ENCODE measurements at places on chromosomes 16 and 17. TPM values are rescaled to one million over a fixed set of nuclear protein-coding genes. Genes with fewer than 3 reads are reported as not detected.
A peak's percentile ranks its signal among the peaks of the same experiment; 100 is the strongest.

ASPHD1 gene
- total RNA-seq: not detected

CRK gene
- 83.4 TPM for total RNA-seq

GRCh38 chr16:10385725-10386516, at the start of gene ATF7IP2:
ATF7IP2 (plus strand) TSS chr16:10386061; CDS start chr16:10430621, 44,560 bp downstream.
- DNase-seq: peak; percentile 57
- peaks cover 5% of the 10 kb centered on the region for H3K4me1 ChIP-seq
- no peaks in the 10 kb centered on the region for H3K36me3 ChIP-seq
- H3K27me3 ChIP-seq: no peaks in the 10 kb centered on the region

GRCh38 chr17:50803676-50804075, 31.7 kb upstream of the WFIKKN2 start:
- no peaks in the 10 kb centered on the region for H3K4me1 ChIP-seq
- H3K27me3 ChIP-seq: no peaks in the 10 kb centered on the region
- no peak overlapping the region for H3K4me3 ChIP-seq
- DNase-seq: no peak

DNA sequence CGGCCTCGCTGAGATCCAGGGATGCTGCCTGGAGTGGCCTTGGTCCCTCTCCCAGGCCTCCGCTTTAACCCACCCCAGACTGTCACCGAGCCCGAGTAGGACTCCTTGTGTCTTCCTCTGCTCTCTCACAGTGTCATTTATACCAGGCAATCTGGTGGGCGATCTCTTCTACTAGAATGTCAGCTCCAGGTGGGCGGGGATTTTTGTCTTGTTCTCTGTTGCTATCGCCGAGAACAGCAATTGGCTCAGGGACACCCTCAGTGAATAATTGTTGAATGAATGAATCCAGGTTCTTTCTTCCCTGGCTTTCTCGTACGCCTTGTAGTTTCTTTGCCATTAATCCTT, 591 bp downstream of the DHX38 start:
- peaks cover 29% of the 10 kb centered on the region for H3K36me3 ChIP-seq
- H3K4me1 ChIP-seq: peaks cover 12% of the 10 kb centered on the region
- H3K27me3 ChIP-seq: no peaks in the 10 kb centered on the region
- H3K27ac ChIP-seq: peak overlapping the region; percentile 92
- DNase-seq: no peak

GRCh38 chr16:4179020-4179419, 62.8 kb upstream of the ADCY9 start:
- DNase-seq: no peak
- no peaks in the 10 kb centered on the region for H3K36me3 ChIP-seq
- no peaks in the 10 kb centered on the region for H3K4me1 ChIP-seq
- no peak overlapping the region for H3K4me3 ChIP-seq

DNA sequence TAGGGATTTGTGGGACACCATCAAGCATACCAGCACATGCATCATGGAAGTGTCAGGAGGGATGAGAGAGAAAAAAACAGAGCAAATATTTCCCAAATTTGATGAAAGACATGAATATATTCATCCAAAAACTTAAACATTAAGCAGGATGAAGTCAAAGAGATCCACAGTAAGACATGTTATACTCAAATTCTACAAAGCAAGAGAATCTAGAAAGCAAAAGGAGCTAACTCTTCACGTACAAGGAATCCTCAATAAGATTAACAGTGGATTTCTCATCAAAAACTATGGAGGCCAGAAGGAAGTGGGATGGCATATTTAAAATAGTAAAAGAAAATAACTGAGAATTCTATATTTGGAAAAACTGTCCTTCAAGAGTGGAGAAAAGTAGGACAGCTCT, 374.8 kb downstream of the ZFHX3 start:
- no peaks in the 10 kb centered on the region for H3K27me3 ChIP-seq
- no peak overlapping the region for H3K4me3 ChIP-seq

DNA sequence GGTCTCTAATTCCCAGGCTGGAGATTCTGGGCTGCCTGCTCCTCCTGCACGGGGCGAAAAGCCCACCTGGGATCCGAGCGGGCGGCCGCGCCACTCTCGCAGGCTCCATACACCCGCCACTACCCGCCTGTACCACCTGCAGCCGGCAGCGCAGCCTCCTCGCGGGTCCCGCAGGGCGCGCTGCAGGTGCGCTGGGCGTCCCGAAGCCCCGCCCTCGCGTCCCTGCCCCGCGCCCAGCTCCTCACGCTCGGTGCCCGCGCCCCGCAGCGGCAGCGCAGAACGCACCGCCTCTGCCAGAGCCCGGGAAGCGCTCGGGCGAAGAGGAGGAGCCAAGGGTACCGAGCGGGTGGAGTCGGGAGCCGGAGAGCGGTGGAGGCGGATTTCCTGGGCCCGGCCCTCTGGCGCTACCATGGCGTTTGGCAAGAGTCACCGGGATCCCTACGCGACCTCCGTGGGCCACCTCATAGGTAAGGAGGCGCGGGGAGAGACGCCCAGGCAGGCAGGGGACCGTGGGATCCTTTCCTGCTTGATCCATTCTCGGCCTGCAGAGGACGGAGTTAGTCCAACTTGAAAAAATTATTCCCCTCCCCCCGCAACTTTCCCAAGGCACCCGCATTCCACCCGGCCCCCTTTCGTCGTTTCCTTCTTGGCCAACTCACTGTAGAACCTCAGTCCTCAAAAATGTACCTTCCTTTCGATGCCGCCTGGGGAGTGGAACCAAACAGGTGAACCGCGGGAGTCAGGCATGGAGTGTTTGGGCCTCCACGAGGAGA, at the start of gene TOM1L1:
Gene TOM1L1 (plus strand): TSS at position 396 of the 773 bp plus-strand sequence. CDS start 14 bp downstream, at position 410.
- no peaks in the 10 kb centered on the region for H3K36me3 ChIP-seq
- DNase-seq: peak; percentile 81
- H3K4me3 ChIP-seq: peak within 1 kb of the TSS; percentile 69

DNA sequence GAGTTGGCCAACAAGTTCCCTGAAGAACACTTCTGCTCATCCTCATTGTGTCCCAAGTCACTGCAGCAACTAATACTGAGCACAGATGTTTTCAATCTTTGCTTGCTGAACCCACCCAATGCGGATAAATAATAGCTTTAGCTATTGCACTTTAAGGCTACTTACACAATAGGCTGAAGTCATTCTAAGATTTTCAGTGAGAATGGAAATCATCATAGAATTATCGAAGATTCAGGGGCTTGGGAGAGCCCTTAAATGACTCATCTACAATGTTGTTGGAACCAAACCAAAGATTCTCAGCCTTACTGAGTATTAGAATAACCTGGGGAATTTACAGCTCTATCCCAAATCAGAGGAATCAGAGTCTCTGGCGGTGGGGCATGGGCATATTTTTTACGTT, 51.2 kb downstream of the SYCE1L start:
- no peaks in the 10 kb centered on the region for H3K27me3 ChIP-seq
- H3K4me1 ChIP-seq: no peaks in the 10 kb centered on the region
- H3K27ac ChIP-seq: no peak overlapping the region
- DNase-seq: no peak
- H3K36me3 ChIP-seq: no peaks in the 10 kb centered on the region

- no peak for DNase-seq
- H3K4me3 ChIP-seq: peak overlapping the region; percentile 87
- H3K27me3 ChIP-seq: no peaks in the 10 kb centered on the region
- peaks cover 14% of the 10 kb centered on the region for H3K4me1 ChIP-seq
- peak overlapping the region; percentile 88 for H3K27ac ChIP-seq
Measured at GRCh38 chr16:31874366-31875111, 932 bp downstream of the ZNF267 start.

DNA sequence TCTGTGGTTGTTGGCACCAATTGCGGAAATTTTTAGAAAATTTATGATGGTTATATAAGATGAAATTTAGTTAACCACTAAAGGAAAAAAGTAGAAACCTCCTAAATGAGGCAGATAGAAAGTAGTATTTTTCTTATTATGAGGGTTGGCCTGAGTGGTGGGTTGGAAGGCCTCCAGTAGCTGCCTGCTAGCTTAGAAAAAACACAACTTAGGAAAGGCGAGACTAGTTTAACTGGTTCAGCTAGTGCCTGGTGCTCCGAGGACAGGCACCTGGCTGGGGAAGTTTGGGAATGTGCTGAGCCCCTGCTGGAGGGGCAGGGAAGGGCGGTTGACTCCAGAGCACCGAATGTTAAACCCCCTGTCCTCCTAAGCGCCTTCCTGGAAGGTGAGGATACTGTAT, 19.9 kb downstream of the LDHD start:
- H3K36me3 ChIP-seq: no peaks in the 10 kb centered on the region
- no peaks in the 10 kb centered on the region for H3K27me3 ChIP-seq
- no peak overlapping the region for H3K4me3 ChIP-seq

DNA sequence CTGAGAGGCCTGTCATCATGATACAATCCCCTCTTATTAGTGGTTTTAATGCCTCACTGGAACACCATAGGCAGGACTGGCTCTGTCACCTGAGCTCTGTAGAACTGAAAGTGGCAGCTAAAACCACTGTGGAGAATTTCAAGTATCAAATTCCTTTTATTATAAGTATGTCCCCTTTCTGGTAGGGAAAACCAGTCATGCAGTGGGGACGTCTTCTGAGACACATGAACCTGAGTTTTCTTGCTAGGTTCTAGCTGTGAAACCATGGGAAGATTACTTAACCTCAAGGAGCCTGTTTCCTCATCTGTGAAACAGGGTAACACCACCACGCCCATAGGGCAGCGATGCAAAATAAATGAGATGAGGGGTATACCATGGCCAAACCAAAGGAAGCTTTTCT, 4.7 kb downstream of the VAC14 start:
- no peak for DNase-seq
- H3K27ac ChIP-seq: no peak overlapping the region
- H3K4me1 ChIP-seq: peaks cover 9% of the 10 kb centered on the region
- no peak overlapping the region for H3K4me3 ChIP-seq
- H3K27me3 ChIP-seq: no peaks in the 10 kb centered on the region
- H3K36me3 ChIP-seq: no peaks in the 10 kb centered on the region

DNA sequence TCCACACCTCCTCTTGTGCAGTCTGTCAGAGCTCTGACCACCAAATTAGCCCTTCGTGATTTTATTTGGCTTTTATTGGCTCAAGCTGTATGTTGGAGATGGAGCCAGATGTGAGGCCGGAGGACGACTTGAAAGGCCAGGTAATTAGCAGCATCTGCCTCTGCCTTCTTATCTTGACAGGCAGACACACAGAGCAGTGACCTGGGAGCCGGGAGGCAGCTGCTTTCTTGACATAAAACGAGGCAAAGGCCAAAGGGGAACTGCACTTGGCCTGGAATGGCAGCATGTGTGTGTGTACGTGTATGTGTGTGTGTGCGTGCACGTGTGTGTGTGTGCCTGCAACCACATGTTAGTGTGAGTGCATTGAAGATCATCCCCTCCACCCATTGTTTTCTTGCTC, 56.9 kb upstream of the BRD7 start:
- no peak for DNase-seq
- H3K4me3 ChIP-seq: no peak overlapping the region
- no peaks in the 10 kb centered on the region for H3K27me3 ChIP-seq
- H3K4me1 ChIP-seq: no peaks in the 10 kb centered on the region
- no peak overlapping the region for H3K27ac ChIP-seq

GRCh38 chr16:1773703-1774447, 941 bp upstream of the MRPS34 start:
- H3K27me3 ChIP-seq: no peaks in the 10 kb centered on the region
- H3K4me3 ChIP-seq: peak overlapping the region; percentile 99
- peak overlapping the region; percentile 95 for H3K27ac ChIP-seq

GRCh38 chr16:27430923-27431484, 29.0 kb downstream of the IL21R start:
- DNase-seq: peak; percentile 38
- H3K27me3 ChIP-seq: no peaks in the 10 kb centered on the region
- no peaks in the 10 kb centered on the region for H3K4me1 ChIP-seq
- H3K4me3 ChIP-seq: no peak overlapping the region
- no peak overlapping the region for H3K27ac ChIP-seq

DNA sequence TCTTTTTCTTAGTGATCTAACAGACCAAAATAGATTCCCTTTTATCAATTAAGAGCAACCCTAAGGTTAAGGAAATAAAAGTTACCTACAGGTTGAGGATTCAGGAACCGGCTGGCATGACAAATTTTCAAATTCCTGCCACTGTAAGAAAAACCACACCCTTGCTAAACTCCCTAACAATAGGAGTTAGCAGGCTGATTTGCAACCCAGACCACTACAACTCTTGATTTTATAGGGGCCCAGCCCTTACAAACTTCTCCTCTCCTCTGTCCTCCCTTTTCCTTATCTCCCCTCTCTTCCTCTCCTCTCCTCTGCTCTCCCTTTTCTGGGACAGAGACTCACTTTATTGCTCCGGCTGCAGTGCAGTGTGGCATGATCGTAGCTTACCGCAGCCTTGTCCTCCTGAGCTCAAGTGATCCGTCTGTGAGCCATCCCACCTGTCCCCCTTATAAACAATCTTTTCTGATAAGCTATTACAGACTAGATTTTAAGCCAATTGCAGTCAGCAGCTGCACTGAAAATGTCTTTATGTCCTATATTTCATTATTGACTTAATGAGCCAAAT, 418.9 kb downstream of the CDH8 start:
- no peaks in the 10 kb centered on the region for H3K36me3 ChIP-seq
- no peak overlapping the region for H3K4me3 ChIP-seq
- no peak overlapping the region for H3K27ac ChIP-seq

DNA sequence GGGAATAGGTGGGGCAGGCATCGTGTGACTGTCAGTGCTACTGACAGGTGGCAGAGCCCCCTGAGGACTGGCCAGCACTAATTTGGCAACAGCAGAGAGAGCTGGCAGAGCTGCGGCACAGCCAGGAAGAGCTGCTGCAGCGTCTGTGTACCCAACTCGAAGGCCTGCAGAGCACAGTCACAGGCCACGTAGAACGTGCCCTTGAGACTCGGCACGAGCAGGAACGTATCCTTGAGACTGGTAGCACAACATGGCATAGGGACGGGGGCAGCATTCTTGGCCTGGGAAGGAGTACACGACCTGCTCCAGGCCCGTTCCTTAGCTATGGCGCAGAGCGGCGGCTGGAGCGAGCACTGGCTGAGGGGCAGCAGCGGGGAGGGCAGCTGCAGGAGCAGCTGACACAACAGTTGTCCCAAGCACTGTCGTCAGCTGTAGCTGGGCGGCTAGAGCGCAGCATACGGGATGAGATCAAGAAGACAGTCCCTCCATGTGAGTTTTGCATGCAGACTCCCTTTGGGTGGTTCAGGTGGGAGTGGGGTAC, 3.0 kb upstream of the NRN1L start:
- no peak overlapping the region for H3K27ac ChIP-seq
- H3K36me3 ChIP-seq: peaks cover 73% of the 10 kb centered on the region
- H3K4me1 ChIP-seq: peaks cover 6% of the 10 kb centered on the region
- H3K4me3 ChIP-seq: no peak overlapping the region
- DNase-seq: no peak

DNA sequence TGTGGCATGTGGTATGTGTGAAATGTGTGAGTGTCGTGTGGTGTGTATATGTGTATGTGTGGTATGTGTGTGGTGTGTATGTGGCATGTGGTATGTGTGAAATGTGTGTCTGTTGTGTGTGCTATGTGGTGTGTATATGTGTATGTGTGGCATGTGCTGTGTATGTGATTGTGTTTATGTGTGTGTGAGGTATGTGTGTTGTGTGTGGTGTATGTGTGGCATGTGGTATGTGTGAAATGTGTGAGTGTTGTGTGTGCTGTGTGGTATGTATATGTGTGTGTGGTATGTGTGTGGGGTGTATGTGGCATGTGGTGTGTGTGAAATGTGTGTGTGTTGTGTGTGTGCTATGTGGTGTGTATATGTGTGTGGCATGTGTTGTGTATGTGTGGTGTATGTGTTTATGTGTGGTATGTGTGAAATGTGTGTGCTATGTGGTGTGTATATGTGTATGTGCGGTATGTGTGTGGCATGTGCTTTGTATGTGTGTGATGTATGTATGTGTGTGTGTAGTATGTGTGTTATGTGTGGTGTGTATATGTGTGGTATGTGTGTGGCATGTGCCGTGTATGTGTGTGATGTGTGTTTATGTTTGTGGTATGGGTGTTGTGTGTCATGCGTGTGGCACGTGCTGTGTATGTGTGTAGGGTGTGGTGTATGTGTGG, 9.6 kb upstream of the ZCCHC14 start:
- H3K4me1 ChIP-seq: no peaks in the 10 kb centered on the region
- no peak overlapping the region for H3K27ac ChIP-seq
- no peak for DNase-seq
- H3K36me3 ChIP-seq: no peaks in the 10 kb centered on the region
- no peak overlapping the region for H3K4me3 ChIP-seq
- no peaks in the 10 kb centered on the region for H3K27me3 ChIP-seq
